ENCODE measurements at places on chromosomes 3 and 15. TPM values are rescaled to one million over a fixed set of nuclear protein-coding genes. Genes with fewer than 3 reads are reported as not detected.
A peak's percentile ranks its signal among the peaks of the same experiment; 100 is the strongest.

Gene SLC9A9
- 11.7 TPM for total RNA-seq

Gene MAP6D1
- total RNA-seq, result 0.85 TPM

Gene PP2D1
- total RNA-seq, result not detected

Gene NANOGP8
- total RNA-seq, result 0.88 TPM

DNA sequence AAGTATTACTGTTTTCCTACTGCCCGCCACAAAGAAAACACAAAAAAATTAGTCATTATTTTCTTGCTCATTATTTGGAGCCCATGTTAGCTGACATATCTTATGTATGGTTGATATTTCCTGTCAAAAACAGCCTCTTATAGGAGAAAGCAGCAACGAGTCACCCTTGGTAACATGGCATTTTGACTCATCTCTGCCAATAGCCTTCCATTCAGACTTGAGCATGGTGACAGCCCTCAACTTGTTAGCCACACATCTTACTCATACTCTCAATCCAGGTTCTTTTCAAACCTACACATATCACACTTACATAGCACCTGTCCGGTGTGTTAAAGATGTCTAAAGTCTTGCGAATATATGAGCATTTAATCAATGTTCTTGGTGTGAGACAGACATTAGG lies 109.4 kb upstream of the SAMMSON start:
- no peaks in the 10 kb centered on the region for H3K27me3 ChIP-seq
- no peak for DNase-seq
- peaks cover 4% of the 10 kb centered on the region for H3K36me3 ChIP-seq
- H3K27ac ChIP-seq, result no peak overlapping the region

GRCh38 chr15:57654153-57654852 lies 52.2 kb upstream of the POLR2M start:
- no peak overlapping the region for H3K4me3 ChIP-seq
- peaks cover 8% of the 10 kb centered on the region for H3K4me1 ChIP-seq

DNA sequence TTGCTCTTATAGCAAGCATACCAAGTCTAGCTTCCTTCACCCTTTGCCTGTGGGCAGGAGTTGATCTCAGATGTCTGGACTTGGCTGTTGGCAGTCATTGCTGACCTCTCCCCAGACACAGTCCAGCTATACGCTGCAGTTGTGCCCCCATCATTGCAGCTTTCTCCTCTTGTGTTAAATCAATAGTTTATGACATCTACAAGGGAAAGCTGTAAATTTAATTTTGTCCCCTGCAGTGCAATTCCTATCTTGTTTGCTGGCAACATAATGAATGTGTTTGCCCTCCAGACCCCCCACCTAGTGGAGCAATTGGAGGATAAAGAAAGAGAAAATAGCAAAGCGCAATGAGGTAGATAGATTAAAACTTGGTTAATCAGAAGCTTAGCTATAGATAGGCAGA lies 280.2 kb downstream of the LSAMP start:
- H3K4me1 ChIP-seq, result peaks cover 4% of the 10 kb centered on the region
- no peaks in the 10 kb centered on the region for H3K27me3 ChIP-seq
- no peak overlapping the region for H3K4me3 ChIP-seq
- no peaks in the 10 kb centered on the region for H3K36me3 ChIP-seq
- no peak for DNase-seq

GRCh38 chr15:62324382-62324781 lies 159.3 kb upstream of the C2CD4B start:
- no peak overlapping the region for H3K27ac ChIP-seq
- H3K36me3 ChIP-seq, result no peaks in the 10 kb centered on the region
- peaks cover 9% of the 10 kb centered on the region for H3K4me1 ChIP-seq
- peak; percentile 21 for DNase-seq
- H3K27me3 ChIP-seq, result no peaks in the 10 kb centered on the region

DNA sequence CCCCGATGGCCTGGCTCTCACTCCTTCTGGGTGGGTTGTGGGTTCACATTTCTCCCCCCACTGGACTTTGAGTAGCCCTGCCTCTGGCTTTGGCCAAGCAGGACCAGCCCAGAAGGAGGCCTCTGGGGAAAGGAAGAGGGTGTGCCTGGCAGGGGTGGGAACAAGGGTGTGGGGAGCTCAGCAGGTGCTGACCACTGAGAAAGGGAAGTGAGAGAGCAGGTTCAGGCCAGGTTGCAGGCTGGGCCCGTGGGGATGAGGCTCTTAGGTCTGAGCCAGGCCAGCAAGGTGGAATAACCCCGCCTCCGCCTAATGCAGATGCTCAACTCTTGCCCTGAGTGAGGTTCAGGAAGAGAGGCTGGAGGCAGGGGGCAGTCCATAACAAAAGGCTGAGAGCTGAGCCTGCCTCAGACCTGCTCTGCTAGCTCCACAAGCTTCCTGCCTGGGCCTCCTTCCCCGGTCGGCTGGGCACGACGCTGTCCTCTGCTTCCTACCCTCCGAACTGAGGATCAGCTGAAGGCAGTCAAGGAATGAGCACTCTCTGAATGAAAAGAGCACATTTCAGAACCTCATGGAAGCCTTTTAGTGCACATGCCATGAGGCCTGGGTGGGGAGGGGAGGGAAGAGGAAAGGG lies 82.7 kb downstream of the TLE3 start:
- H3K27me3 ChIP-seq, result no peaks in the 10 kb centered on the region
- no peaks in the 10 kb centered on the region for H3K4me1 ChIP-seq
- H3K4me3 ChIP-seq, result no peak overlapping the region
- H3K27ac ChIP-seq, result no peak overlapping the region
- no peaks in the 10 kb centered on the region for H3K36me3 ChIP-seq

DNA sequence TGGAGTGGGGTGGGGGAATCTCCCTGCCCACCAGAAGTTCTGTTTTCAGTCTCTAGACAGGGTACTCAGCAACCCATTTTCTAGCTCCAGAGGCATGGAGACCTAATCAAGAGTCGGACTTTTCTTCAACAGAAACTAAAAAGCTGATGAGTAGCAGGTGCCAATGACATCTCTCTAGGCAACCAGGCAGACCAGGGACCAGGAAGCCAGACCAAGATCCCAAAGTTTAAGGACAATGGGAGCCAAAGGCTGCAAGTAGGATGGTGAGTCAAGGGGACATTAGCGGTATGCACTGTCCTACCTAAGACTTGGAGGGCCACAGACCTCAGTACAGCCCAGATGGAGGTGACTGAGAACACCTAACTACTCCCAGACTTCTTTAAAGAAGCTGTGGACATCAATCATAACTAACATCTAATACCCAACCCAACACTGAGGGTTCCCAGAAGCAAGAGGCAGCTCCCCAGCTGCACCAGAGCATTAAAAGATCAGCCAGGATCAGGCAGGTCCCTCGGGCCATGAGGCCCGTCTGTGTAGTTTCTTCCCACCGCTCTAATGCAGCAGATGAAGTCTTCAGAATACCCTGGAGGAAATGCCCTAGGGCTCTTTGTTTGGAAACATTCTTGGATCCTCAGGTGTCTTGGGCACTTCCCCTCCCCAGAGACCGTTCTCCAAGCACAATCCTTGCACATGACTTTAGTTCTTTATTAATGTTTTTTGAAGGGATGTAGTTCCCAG lies 979 bp downstream of the CCDC71 start:
- peaks cover 16% of the 10 kb centered on the region for H3K4me1 ChIP-seq
- H3K27me3 ChIP-seq, result no peaks in the 10 kb centered on the region
- peaks cover 9% of the 10 kb centered on the region for H3K36me3 ChIP-seq
- DNase-seq, result no peak

GRCh38 chr15:59931646-59932261 lies 72.4 kb upstream of the FOXB1 start:
- no peak overlapping the region for H3K4me3 ChIP-seq
- no peaks in the 10 kb centered on the region for H3K36me3 ChIP-seq
- H3K27me3 ChIP-seq, result peaks cover 9% of the 10 kb centered on the region
- DNase-seq, result no peak

DNA sequence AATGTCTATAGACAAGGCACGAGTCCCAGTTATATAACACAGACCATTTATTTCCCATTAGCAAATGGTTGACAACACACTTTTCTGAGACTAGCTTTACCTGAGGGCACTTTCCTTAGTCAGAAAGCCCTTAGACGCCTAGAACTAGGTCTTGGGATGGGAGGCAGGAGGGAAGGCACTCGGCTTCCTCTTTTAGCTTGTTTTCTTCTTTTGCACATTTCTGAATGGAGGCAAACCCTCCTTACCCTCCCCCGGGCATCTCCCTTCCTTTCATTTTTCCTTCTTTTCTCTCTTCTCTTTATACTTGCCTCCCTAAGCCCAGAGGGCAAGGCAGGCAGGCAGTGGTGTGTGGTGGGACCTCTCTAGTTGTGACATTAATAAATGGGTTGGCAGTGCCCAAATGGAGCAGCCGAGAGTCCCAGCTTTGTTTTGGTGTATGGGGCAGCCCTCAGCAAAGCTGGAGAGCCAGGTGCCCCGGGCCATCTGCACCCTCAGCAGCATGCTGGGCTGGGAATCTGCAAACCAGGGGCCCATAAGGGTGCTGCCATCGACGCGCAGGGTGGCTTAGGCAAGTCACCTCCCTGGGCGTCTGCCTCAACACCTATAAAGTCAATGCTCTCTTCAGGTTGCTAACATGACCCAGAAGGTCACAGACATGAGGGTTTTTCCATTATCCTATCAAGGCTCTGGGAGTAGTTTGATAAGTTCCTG lies 21.1 kb upstream of the BCL2L10 start:
- H3K36me3 ChIP-seq, result no peaks in the 10 kb centered on the region
- H3K27ac ChIP-seq, result no peak overlapping the region
- no peaks in the 10 kb centered on the region for H3K27me3 ChIP-seq
- H3K4me3 ChIP-seq, result no peak overlapping the region
- no peaks in the 10 kb centered on the region for H3K4me1 ChIP-seq
- DNase-seq, result no peak

DNA sequence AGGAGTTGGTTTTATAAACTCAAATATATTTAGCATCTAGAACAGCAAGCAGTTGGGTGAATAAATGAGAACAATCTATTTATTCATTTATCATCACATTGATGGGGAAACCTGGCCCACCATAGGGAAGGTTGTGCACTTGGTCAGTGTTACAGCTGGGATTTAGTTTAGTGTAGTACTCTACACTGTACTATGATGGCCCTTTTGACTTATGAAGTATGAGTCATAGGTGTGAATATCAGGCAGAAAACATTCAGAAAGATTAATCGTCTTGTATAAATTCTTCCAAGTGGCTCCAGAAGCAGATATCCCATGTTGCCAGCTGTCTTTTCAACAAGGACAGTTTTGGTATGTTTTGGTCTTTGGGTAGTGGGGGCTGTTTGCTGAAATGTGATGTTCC lies 38.0 kb downstream of the BBS4 start:
- H3K27me3 ChIP-seq, result no peaks in the 10 kb centered on the region
- H3K4me3 ChIP-seq, result no peak overlapping the region
- no peaks in the 10 kb centered on the region for H3K4me1 ChIP-seq

GRCh38 chr15:57927091-57927631 lies 138.3 kb downstream of the ALDH1A2 start:
- H3K36me3 ChIP-seq, result no peaks in the 10 kb centered on the region
- no peaks in the 10 kb centered on the region for H3K27me3 ChIP-seq
- no peak overlapping the region for H3K27ac ChIP-seq

DNA sequence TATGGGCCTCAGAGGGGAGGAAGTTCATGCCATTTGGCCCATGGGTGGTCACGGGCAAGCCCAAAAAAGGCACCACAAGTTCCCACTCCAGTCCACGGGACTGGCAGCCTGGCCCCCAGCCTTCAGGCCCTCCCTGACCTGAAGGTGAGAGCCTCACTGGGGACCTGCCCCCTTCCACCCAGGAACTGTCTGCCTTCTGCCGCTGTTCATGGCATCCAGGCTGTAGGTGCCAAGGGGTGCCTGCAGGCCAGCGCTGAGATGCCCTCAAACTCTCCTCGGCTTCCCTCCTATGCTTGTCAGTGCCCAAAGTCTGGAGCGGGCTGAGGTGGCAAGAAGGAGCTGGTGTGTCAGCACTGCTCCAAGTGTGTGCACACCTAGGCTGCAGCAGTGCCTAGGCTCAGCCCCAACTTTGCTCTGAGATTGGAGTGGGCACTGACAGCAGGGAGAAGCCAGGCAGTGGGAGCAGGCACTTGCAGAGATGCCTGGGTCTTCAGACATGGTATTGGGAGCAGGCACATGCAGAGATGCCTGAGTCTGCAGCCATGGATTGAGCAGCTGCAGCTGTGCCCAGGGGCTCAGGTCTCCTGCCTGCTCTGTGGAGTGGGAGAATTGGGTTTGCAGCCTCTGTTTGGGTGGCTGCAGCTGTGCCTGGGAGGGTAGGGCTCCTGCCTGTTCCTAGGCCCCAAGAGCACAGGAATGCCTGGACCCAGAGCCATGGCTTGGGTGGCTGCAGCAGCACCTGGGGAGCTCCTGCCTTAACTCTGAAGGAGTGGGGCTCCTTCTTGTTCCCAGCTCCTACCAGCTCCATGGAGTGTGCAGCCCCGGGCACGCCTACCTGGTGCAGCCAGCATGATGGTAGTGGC lies 44.0 kb upstream of the PRR23C start:
- no peak overlapping the region for H3K27ac ChIP-seq
- no peaks in the 10 kb centered on the region for H3K4me1 ChIP-seq

- H3K27me3 ChIP-seq, result peaks cover 6% of the 10 kb centered on the region
- DNase-seq, result peak; percentile 48
- no peak overlapping the region for H3K4me3 ChIP-seq
- H3K4me1 ChIP-seq, result peaks cover 1% of the 10 kb centered on the region
- no peaks in the 10 kb centered on the region for H3K36me3 ChIP-seq
These were observed 126.5 kb downstream of the FMN1 start for GRCh38 chr15:33068007-33068481.

- peak overlapping the region; percentile 96 for H3K4me3 ChIP-seq
- peak overlapping the region; percentile 98 for H3K27ac ChIP-seq
These were observed 449 bp downstream of the RAF1 start for GRCh38 chr3:12663401-12663935.

DNA sequence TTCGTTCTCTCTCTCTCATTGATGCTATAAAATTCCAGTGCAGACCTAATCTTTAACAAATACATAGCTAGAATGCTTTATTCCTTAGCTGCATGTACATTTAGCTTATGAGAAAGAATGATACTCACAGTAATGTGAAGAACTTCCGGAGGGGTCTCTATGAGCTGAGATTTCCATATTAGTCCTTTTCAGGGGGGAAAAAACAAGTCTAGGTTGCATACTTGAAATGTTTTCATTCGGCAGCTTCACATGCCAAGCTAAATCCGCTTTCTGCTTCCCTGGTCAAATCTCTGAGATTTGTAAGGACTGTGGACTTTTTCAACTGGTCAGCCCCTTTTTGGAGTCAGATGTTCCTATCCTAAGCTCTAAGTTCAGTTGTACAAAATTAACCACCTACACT lies 111.5 kb upstream of the COL8A1 start:
- no peak for DNase-seq
- no peaks in the 10 kb centered on the region for H3K36me3 ChIP-seq
- H3K27ac ChIP-seq, result no peak overlapping the region
- H3K4me1 ChIP-seq, result no peaks in the 10 kb centered on the region
- no peaks in the 10 kb centered on the region for H3K27me3 ChIP-seq
- no peak overlapping the region for H3K4me3 ChIP-seq

DNA sequence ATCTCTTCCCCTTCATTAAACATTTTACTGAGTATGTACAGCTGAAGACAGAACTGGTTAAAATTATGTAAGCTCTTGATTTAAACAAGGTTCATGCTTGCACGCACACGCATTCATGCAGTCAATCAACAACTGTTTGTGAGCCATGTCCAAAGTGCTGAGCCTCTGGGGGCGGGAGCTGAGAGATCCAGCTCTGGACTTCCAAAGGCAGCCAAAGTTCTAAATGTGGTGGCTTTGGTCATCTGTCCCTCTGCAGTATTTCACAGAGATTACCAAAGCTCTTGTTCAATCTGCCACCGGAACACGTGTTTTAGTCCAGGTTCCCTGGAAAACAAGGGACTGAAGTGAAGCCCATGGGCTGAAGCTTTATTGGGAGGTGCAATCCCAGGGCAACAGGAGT lies 52.4 kb upstream of the SNRPA1 start:
- DNase-seq, result no peak
- H3K4me1 ChIP-seq, result peaks cover 6% of the 10 kb centered on the region
- no peaks in the 10 kb centered on the region for H3K36me3 ChIP-seq
- H3K27ac ChIP-seq, result no peak overlapping the region
